ENCODE measurements at places on chromosomes 12 and 14.

GRCh38 chr12:95386051-95386450 lies 87.9 kb upstream of the METAP2 start:
- no peak for DNase-seq

- DNase-seq, result no peak
These were observed 5.8 kb upstream of the FRS2 start for GRCh38 chr12:69464428-69464827.

DNA sequence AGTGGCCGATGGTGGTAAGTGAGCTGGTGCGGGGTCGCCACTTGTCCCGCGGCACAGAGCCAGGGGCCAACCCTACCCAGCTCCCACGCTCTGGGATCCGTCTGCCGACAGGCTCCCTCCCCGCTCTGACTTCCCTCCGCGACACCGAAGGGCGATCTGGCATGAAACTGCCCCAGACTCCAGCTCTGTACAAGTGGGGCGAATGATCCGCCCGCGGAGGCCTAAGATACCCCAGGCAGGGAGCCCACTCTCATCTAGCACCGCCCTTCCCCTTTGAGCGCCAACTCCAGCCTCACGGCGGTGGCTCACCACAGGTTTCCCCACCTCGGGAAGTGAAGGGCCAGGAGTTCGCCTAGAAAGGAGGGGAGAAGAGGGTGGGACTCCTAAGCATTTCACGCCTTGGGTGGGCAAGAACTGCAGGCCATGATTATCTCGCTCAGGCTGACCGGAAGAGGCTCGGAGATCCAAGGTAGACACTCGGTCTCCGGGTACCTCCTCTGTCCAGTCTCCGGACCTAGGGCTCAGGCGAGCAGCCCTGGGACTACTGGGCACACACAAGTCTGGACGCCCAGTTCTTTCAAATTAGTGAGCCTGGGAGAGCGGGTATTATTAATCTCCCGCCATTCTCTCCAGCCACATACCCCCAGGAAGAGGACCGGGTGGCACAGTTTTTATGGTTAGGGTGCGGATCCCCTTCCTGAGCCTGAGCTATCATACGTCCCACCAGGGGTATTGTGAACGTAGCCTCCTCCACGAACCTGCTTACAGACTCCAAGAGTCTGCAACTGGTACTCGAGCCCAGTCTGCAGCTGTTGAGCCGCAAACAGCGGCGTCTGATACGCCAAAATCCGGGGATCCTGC lies 849 bp downstream of the WNT1 start:
- no peak for DNase-seq

DNA sequence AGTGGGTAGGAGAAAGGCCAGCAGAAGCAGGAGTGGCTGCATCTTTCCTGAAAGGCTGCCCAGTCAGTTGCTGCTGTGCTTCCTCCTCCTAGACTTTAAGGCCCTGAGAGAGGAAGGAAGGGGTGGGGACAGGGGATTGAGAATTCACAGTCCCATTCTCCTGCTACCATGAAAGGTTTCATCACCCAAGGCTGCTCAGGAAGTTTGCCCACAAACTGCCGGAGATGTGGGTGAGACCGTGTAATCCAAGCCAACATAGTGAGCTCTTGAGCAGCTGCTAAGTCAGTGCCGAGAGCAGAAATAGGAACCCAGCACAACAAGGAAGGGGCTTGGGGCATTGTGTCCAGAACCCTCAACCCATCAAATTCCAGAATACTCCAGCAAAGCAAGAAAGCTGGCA lies at the start of gene CTSG:
CTSG (minus strand) TSS at position 69 of the 400 bp plus-strand sequence; CDS start at position 42, 27 bp downstream.
- DNase-seq, result no peak

DNA sequence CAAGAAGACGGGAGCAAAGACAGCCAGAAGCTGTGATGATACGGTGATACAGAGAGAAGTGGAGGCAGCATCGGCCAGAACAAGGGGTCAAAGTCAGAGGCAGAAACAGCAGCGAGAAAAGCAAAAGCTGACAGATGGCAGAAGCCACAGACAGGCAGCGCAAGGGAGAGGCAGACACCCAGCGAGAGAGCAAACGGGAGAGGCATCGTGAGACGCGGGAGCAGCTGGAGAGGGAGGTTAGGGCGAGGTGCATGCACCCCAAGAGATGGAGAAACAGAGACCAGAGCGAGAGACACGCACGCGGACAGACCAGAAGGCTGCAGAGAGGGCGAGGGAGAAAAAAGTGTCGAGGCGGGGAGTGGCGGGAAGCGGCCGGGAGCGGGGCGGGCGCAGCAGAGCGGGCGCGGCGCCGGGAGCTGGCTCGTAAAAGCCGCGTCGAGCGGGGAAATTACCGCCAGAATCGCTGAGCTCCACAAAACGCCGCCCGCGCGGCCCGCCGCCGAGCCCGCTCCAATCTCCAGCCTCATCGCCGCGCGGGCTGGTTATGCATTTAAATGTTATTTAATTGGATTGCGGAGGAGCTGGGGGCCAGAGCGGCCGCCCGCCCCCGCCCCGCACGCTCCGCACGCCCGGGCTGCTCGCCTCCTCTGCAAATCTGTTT lies 15.6 kb downstream of the SMUG1 start:
- DNase-seq, result no peak

- DNase-seq, result no peak
These were observed 113.0 kb downstream of the RMST start for GRCh38 chr12:97575403-97576193.
